Stimulated activated CD4-positive, alpha-beta T cell treated with anti-CD3 and anti-CD28 coated beads, Interleukin-12 subunit alpha, Interleukin-12 subunit beta, amount 100 ng/mL, for 24 hours (primary cell): ENCODE measurements at places on chromosomes 3 and 15.

DNA sequence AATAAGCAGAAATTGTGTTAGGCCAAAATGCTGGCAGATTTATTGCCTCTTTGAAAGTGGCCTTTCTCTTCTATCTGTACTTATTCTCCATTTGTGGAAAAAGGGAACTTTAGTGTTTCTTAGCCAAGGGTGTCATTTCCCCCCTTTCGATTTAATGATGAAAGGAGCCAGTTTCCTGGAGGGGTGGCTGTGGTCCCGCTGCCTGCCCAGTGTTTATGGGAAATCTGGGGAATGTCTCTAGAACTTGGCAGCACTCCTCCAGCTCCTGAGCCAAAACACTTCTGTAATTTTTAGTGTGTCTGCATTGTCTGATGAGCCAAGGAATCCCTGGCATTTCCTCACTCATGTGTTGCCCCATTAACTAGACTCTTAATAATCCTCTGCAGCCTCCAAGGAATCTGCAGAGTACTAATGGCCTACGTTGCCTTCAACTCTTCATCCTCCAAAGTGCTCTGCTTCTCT, 448.8 kb downstream of the GRM7 start:
- no peak for DNase-seq

- peak; percentile 7 for DNase-seq
Observed at GRCh38 chr3:188947401-188948280, 224.1 kb upstream of the TPRG1 start.

DNA sequence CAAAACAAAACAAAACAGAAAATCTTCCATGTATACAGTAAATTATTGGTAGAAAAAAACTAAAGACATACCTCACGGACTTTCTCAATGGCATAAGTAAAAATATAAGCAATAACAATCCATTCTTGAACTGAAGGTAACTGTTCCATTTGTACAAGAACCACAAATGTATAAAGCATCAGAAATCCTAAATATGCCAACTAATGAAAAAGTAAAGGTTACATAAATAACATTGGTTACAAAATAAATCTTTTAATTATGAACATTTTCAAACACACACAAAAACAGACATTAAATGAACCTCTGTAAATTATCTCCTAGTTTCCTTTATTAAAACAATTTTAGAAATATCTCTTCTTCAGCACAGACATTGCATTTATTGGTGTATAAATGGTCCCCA, 60.7 kb upstream of the USP50 start:
- DNase-seq = no peak

DNA sequence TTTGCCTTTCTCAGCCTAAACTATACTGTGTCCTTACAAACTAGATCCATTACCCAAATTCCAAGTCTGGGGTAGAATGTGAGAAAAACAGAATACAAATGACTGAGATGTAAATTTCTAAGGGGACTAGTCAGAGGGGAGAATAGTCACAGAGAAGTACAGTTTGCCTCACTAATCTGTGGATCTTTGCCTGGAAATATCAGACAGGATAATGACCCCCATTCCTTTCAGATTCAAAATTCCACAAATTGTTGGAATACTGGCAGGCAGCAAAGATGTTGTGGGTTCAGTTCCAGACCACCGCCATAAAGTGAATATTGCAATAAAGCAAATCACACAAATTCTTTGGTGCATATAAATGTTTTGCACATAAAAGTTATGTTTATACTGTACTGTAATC, 762.8 kb upstream of the NR2F2 start:
- DNase-seq = no peak

GRCh38 chr3:178474526-178474925, 61.7 kb upstream of the KCNMB2 start:
- no peak for DNase-seq

DNA sequence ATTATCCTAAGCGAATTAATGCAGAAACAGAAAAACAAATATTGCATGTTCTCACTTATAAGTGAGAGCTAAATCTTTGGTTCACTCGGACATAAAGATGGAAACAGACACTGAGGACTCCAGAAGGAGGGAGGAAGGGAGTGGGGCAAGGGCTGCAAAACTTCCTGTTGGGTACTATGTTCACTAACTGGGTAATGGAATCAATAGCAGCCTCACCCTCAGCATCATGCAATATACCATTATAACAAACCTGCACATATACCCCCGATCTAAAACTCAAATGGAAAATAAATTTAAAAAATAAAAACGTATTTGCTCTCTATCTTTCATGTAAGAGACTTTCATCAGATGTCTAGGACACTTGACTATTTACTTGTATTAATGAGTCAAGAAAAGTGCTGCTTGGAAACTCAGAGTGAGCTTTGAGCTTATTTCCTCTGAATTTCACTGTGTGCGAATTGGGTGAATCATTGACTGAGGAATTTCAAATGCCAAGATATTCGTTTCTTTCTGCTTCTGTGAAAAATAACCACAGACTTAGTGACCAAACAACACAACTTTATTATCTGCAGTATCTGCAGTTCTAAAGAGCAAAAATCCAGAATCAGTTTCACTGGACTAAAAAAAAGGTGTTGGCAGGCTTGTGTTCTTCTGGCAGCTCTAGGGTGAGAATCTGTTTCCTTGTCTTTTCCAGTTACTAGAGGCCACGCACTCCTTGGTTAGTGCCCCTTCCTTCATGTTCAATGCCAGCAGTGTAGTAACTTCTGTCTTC, 18.4 kb downstream of the TM4SF18 start:
- DNase-seq = no peak

- DNase-seq = no peak
Observed at GRCh38 chr3:178001670-178002101, 534.5 kb upstream of the KCNMB2 start.

- no peak for DNase-seq
Observed at GRCh38 chr3:167814441-167814951, 79.0 kb downstream of the SERPINI1 start.

- DNase-seq = no peak
Observed at GRCh38 chr3:45551214-45552010, 43.1 kb upstream of the LIMD1 start.

GRCh38 chr15:65642594-65642993, 20.9 kb downstream of the SLC24A1 start:
- no peak for DNase-seq

GRCh38 chr3:24396338-24396737, 98.3 kb downstream of the THRB start:
- no peak for DNase-seq

GRCh38 chr3:13289771-13290285, 130.3 kb downstream of the NUP210 start:
- no peak for DNase-seq

DNA sequence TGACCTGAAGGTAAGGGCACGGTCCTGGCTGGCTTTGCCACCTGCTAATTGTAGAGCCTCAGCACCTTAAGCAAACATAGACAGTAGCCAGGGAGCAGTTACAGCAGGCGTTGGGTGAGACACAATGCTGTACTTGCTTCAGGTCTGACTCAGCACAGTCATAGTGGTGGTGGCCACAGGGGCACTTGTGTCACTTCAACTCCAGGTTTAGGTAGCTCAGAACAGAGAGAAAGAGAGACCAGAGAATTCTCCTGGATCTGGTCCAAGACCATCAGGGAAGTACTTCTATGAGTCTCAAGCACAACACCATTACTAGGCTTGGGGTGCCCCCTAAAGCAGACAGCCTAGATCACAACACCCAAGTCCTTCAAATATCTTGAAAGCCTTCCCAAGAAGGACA, 204.4 kb downstream of the OTOL1 start:
- DNase-seq = no peak

- no peak for DNase-seq
Observed at GRCh38 chr3:125403789-125404188, 28.7 kb upstream of the ZNF148 start.

- DNase-seq = no peak
Observed at GRCh38 chr3:112133626-112134334, 732 bp upstream of the GCSAM start.

DNA sequence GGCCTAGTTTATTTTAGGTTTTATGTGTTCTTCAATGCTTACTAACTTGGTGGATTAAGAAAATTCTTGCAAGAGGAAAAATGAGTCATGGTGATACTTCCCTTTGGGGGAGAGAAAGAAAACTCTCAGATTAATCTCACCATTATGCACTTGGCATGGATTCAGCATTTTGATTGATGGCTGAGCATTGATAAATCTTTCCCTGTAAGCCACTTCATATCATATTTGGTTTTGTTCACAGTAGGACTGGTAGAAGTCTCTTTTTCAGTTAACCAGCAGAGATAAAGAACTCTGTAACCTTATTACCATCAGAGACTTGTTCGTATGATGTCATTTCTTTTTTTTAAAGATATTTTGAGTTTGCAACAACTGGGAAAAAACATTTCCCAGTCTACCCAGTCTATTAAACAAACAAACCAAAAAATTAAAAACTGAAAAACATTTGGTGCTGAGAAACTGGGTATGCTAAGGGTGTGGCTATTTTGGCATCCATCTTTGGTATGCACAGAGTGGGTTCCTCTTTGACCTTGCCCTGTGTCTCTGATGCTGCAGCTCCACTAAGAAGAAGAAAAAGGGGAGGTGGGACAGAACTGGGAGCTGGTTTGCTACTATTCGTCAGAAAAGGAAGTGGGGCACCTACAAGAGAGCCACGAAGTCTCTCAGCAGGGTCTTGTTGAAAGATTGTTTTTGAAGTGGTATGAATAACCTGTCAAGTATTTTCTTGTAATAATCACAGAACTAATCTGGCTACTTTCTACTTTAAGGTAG, 17.2 kb downstream of the TMOD3 start:
- DNase-seq = no peak

- DNase-seq = no peak
Observed at GRCh38 chr15:62913246-62913645, 129.3 kb upstream of the TPM1 start.

- no peak for DNase-seq
Observed at GRCh38 chr15:78929536-78930264, 15.1 kb downstream of the CTSH start.

GRCh38 chr3:194138732-194139070, 2.8 kb downstream of the HES1 start:
- DNase-seq = no peak

- DNase-seq = no peak
Observed at GRCh38 chr15:94352636-94353487, 121.5 kb downstream of the MCTP2 start.

DNA sequence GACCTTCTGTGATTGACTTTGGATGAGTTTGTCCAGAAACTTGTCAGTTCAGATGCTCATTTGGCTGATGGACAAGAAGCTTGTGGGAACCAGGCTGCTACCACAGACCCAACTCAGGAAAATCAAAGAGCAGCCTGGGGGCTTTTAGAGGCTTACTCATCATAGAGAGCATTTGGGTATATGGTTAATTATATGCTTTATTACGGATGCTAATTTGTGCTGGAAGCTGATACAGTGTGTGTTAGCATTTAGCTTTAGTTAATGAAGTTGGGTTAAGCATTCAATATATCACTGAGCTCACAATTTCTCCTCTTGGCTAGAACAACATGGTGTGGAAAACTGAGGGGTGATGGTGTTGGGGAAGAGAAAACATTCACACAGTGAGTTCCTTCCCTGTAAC, 664.2 kb upstream of the CFAP20DC start:
- no peak for DNase-seq

GRCh38 chr3:42101048-42101447, 9.9 kb downstream of the TRAK1 start:
- no peak for DNase-seq

DNA sequence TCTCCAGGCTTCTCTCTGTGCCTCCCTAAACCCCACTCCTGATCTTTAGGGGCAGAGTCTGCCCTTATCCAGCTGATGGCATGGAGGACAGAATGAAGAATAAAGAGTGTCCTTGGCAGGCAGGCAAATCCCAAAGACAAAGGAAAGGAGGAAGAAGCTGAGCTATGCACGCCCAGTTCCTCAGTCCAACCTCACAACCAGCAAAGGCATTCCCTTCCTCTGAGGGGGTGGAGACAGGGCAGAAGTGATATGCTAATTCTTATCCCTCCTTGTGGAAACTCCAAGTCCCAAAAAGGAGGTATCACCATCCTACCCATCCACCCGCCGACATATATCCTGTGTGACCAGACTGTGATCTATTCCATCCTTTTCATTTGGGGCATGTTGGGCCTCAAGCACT, 10.5 kb upstream of the CCDC54 start:
- DNase-seq = no peak

DNA sequence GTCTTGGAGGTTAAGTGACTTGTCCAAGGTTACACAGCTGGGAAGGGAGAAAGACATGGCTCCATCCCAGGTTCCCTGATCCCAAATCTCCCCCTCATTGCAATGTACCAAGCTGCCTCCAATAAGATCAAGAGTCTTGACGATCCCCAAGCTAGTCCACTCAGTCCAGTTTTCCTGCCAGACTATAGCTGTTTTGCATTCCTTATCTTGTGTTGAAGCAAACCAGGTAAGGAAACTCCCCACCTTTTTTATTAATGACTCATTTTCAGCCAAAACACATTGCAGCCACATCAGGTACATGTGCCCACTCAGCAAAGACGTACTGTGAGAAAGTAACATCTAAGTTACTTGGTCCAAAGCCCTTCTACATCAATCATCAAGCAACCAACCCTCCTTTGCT, 41.9 kb downstream of the LIPC start:
- no peak for DNase-seq

GRCh38 chr3:12352755-12353154, 63.9 kb downstream of the PPARG start:
- DNase-seq = no peak

DNA sequence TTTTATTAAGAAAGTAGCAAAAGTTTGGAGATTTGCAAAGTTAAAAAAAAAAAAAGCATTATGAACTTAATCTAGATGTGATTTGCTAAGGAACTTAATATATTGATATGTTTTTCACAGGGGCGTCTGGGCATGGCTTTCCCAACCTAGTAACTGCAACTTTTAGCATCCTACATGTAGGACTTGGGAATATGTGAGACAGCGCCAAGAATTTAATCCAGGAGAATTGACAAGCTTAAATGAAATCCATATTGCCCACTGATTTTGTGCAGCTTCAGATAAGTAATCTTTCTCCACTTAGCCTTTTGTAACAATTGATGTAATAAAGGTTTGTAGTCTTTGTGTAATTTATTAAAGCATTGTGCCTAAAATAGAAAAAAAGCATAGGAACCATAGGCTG, 982 bp upstream of the GABPB1 start:
- DNase-seq = no peak

- no peak for DNase-seq
Observed at GRCh38 chr15:31150732-31151231, 49.3 kb upstream of the TRPM1 start.

- DNase-seq = no peak
Observed at GRCh38 chr15:76576523-76577279, 240.1 kb downstream of the ISL2 start.

DNA sequence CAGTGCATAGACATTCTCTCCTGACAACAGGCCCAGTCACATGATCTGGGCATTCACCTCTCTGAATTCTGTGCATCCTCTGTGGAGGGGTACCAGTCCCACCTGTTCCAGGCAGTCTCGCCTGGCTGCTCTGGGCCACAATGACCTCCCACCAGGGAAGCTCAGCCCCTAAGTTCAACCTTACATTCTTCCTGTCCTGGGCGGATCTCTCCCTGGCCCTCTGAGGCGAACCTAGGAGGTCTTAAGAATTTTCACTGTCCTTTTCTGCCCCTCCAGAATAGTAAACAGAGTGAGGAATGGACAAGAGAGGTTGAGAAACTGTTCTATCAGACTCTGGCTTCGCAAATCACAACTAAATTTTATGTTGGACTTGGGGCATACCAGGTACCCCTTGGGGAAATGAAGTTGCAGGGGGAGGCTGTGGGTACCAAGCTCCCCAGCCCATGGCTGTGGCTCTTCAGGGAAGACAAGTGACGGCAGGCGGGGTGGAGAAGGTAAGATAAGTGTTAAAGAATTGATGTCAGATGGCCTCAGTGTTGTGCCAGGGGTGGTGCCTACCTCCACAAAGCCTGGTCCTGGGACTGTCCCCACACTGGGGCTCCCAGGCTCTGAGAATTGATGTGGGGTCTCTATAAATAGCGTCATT, 5.3 kb downstream of the SCN5A start:
- no peak for DNase-seq
